ENCODE measurements at places on chromosomes 1 and 21.

DNA sequence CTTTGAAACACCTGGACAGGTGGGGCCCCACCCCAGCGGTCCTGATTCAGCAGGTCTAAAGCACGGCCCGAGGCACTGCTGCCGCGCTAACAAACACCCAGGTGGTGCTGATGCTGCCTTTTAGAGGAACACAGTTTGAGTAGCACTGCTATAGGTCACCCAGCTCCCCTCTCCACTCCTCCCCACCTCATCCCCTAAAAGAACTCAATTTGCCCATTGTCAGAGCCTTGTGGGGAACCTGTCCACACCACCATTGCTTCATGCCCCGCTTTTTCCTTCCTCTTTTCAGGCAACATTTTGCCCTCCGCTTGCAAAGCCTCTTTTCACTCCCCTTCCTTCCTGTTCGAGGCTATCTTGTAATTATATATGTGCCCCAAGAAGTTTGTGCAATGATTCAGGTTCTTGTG is 26.2 kb upstream of the PADI4 start:
- no peak for DNase-seq

GRCh38 chr1:209570743-209571142 is 12.8 kb upstream of the CAMK1G start:
- no peak for DNase-seq

GRCh38 chr1:38047603-38048141 is 1.1 kb upstream of the POU3F1 start:
- DNase-seq, result no peak

- no peak for DNase-seq
Observed at GRCh38 chr21:35381743-35382310, 332.7 kb upstream of the RUNX1 start.

Data from fibroblast of skin of left biceps (primary cell).